Thymus (tissue), 14 donors: ENCODE measurements at places on chromosomes 12 and 14.

DNA sequence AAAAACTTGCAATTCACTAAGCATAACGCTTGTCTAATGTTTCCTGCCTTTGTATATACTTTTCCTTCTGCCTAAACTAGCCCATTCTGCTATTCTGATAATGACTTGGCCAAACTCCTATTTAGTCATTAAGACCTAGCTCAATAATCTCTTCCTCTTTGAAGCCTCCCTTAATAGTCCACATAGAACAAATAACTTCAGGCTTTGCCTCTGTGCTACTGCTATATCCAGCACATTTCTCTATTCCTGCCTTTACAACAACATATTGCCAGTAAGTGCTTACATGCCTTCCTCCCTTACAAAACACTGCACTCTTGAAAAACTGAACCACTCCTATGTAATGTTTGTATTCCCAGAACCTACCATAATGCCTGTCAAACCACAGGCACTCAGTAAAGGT is 13.8 kb downstream of the PRICKLE1 start:
- DNase-seq, result no peak

- DNase-seq, result no peak
Observed at GRCh38 chr12:42585841-42586216, 3.7 kb downstream of the PRICKLE1 start.

DNA sequence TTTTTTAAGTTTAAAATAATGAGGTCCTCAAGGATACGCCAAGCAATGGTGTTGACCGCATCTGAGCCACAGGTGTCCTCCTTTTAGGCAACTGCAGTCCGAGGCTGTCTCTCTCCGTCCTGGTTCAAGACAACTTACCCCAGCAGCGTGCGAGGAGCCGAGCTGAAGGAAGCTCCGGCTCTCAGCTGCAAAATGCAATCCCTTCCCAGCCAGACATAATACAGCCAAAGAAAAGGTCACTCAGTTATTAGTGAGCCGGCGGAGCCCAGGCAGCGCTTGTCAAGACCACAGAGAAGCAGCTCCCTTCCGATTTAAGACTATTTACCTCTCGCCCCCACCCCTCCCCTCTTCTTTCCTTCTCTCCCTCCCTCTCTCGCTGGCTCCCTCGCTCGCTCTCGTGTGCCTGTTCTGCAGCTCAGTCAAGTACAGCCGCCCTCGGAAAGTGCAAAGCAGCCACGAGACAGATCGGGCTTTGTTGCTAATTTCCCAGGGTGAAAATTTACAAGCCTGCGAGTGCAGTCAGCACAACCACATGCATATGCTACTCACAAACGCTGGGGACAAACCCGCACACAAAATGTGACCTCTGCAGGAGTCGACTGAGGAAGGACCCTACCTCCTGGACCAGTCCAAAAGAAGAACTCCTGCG is 363 bp upstream of the LMO3 start:
- DNase-seq, result no peak

GRCh38 chr14:58428118-58428683 is 682 bp downstream of the KIAA0586 start:
- peak; percentile 37 for DNase-seq

- DNase-seq, result no peak
Observed at GRCh38 chr12:95083471-95083870, 10.1 kb upstream of the NR2C1 start.

DNA sequence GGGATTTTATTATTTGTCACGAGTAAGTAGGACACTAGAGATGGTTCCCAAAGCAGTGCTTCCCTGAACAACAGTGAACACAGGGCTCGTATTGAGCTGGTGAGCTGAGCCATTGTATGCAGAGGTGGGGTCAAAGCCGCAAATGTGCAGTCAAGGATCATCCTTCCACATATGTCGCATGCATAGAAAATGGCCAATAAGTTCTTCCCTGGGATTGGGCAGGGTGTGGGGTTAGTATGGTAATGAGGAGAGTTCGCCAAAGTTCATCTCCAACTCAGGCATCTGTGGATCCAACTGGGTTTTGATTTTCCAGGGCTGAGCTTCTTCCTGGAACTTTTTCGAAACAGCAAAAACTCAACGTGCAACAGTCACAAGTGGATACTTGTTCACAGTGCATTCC is 86.6 kb downstream of the CMKLR1 start:
- DNase-seq, result no peak

DNA sequence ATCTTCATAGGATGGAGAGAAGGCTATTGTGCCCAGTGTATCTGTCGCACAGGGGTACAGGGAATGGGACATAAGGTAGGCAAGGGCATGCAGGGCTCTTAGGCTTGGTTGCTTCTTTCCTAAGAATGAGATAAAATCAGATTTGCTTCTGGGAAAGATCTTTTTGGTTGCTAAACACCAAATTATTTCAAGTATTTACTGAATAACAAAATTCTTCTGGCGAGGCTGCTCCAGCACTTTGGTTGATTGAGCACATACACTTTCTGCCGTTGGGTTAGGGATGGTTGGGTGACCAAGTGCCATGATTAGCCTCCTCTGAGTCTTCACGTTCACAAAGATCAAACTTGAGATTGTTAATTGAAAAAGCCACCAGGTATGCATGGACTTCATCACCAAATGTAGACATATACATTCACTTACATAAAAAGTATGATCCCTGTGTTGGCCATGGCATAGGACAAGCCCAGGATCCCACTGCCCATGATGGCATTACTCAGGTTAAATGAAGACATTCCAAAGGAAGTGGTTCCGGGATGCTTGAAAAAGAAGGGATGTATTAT is 38.2 kb downstream of the SLC38A4 start:
- DNase-seq, result no peak

GRCh38 chr14:76718306-76719040 is 42.8 kb upstream of the VASH1 start:
- DNase-seq, result no peak

DNA sequence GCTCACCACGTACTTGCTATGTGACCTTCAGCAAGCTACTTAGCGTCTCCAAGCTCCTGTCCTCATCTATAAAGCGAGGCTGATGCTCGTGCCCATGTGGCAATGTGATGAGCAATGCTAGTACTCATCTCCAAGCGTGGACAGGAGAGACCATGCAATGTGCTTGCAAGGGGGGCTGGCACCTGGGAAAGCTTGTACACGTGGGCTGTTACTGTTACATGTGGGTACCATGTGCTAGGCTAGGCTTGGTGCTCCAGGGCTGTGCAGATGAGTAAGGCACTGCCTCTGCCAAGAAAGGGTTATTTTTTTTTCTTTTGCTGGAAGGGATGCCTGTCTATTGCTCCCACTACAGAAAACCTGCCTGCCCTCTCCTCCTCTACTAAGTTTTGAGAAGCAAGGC is 46.6 kb downstream of the TSPAN11 start:
- no peak for DNase-seq

DNA sequence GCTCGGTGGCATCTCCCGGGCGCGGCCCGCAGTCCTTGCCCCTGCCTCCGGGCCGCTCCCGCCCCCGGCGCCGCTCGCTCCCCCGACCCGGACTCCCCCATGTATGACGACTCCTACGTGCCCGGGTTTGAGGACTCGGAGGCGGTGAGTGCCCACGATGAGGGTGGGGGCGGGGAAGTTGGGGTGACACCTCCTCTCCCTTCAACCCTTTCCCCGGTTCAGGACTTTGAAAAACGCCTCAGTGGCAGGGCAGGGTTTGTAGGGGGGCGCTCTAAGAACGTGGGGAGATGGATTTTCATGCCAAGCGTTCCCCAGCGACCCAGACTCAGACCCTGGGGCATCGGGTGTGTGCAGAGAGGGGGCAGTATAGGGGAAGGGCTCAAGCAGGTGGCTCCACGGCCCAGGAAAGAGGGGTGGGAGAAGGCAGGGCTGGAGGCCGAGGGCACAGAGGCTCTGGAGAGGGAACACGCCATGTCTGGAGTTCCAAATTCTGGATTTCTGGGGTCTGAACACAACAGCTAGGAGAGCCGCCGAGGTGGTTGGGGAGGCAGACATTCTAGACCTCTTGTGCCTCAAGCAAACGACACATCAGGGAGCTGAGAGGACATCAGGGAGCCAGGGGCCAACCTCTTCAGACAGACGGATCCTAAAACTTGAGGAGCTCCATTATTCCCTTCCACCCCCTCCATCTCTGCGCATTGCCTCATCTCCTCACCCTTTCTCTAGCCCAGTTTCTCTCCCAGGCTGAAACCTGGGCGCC is 715 bp downstream of the CACNB3 start:
- peak; percentile 34 for DNase-seq

GRCh38 chr14:59869381-59870255 is 958 bp downstream of the RTN1 start:
- no peak for DNase-seq

DNA sequence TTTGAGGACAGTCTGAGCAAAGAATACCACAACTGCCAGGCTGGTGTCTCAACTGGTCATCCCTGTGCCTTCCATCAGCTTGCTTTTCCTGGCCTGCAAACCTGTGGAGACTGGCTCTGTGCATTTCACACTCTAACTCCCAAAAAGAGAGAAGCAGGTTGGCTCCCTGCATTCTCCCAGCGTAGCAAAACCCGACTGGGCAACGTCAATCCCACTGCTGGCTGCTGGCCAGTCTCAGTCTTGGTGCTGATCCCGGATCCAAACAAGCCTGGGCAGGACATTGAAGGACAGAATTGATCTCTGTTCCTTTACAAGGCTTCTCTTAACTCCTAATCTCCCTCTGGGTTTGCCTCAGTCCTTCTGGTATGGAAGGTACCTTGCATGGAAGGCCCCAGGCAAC is 65.4 kb downstream of the FZD10 start:
- no peak for DNase-seq

GRCh38 chr12:96176575-96176974 is 17.6 kb upstream of the ELK3 start:
- DNase-seq, result no peak

- no peak for DNase-seq
Observed at GRCh38 chr12:94762943-94763342, 112.6 kb upstream of the TMCC3 start.

DNA sequence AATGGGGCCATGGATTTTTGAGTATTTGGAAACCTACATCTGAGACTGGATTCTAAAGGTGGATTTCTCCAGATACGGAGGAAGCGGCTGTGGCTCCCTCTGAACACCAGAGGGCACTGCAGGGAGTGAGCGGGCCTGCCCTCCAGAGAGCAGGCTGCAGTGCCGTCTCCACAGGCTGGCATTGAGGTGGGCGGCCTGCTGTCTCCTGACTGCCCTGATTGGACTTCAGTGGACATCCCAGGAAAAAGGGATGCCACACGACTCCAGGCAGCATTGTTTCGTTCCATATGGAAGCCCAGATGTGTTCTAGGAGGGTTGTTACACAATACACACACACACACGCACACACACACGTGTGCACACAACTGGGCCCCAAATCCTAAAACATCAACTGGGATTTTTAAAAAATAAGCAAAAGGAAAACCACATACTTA is 20.9 kb upstream of the ANO2 start:
- DNase-seq, result no peak

DNA sequence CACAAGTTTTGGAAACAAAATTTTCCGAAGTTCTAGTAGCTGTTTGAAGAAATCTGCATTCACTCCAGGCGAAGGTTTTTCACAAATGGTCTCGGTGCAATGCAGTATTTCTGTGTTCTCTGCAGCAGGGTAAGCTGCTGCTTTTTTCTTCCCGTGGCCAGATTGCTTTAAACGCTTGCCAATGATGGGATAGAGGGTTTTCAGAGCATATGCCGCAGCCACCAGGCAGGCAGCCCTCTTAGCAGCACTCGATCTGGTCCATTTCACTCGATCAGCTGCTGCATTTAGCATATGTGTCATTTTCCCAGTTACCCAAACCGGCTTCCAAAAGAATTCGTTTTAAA is 315 bp downstream of the ABCD2 start:
- no peak for DNase-seq

DNA sequence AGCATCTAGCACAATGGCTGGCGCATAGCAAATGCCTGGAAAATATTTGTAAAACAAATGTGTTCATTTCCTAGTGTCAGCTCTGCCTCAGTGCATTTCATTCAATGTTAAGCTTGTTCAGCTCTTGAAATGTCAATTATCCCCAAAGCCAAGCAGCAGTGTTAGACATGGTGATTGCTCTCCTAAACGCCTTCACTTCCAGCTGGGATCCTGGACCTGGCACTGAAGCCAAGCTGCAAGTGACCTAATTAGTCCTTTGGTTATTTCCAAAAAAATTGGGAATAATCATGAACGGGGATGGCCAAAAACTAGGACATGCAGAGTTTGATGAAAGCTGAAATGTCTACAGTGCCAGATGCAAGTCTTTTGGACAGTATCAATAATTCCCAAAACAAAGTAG is 54.9 kb upstream of the MDGA2 start:
- no peak for DNase-seq

DNA sequence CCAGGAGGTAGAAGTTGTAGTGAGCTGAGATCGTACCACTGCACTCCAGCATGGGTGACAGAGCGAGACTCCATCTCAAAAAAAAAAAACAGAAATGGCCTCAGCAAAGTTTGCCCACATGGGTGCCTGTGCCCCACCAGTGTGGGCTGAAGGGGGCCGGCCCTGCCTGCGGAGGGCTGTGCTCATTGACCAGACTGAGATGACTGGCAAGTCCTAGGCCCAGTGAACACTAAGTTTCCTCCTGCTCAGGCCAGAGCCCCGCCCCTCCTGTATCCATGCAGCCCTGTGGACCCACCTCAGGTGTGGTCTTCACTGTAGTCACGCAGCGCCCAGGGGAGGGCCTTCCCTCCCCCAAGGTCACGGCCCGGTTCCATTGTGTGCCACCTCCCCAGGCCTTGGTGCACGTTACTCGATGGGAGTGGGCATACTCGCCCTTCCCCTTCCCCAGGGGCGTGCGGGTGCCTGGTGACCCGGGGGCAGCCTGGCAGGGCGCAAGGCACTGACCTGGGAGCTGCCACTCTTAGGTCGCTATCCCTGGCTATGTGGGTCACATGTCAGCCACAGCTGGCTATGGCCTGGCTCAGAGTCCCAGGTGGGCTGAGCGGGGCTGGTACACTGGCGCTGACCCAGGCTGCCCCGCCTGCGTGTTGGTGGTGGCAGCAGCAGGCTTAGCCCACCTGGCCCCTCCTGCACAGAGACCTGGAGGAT is 16.1 kb downstream of the INF2 start:
- no peak for DNase-seq

DNA sequence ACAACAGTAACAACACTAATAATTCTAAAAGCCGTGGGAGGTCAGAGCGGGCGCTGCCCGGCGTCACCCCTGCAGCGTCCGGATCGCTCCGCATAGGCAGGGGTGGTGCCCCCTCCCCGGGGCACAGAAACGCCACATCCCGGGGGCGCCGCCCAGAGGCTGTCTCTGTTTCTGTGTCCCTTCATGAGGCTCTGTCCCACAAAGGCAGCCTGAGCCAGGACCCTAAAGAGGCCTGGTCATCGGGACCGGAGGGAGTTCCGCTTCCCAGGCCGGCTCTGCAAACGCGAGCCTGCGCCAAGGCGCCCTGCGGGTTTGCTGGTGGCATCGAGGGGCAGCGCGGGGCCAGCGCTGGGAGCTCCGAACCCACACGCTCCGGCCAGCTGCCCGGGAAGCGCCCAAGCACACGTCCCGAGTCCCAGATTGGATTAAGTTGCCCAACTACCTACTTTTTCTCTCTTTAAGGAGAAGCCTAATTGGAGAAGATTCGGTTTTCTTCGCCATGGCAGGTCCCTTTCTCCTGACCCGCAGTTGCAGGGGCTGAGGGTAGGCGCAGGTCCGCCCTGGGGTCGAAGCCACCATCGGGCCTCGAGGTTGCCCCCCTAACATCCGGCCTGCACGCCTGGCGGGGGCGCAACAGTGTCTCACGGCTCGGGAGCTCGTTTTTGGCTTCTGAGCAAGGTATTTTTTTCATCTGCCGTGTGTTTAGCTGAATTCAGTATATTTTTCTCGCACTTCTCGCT is 421.7 kb downstream of the VRK1 start:
- no peak for DNase-seq
